ENCODE measurements at places on chromosomes 6 and 20. TPM values are rescaled to one million over a fixed set of nuclear protein-coding genes. Genes with fewer than 3 reads are reported as not detected.

Gene GNMT
- polyA plus RNA-seq, result not detected

Gene GSTA3
- polyA plus RNA-seq, result not detected

Gene ARMH2
- 0.70 TPM for polyA plus RNA-seq

Gene RSPO4
- polyA plus RNA-seq, result not detected

Gene ADGB
- not detected for polyA plus RNA-seq

Gene POM121L2
- not detected for polyA plus RNA-seq

Gene PROKR2
- not detected for polyA plus RNA-seq

Gene RBBP8NL
- polyA plus RNA-seq, result not detected

Gene HMGN3
- polyA plus RNA-seq, result 110 TPM

Gene GRM4
- not detected for polyA plus RNA-seq
